ENCODE measurements at places on chromosomes 6 and 20.
A peak's percentile ranks its signal among the peaks of the same experiment; 100 is the strongest.

DNA sequence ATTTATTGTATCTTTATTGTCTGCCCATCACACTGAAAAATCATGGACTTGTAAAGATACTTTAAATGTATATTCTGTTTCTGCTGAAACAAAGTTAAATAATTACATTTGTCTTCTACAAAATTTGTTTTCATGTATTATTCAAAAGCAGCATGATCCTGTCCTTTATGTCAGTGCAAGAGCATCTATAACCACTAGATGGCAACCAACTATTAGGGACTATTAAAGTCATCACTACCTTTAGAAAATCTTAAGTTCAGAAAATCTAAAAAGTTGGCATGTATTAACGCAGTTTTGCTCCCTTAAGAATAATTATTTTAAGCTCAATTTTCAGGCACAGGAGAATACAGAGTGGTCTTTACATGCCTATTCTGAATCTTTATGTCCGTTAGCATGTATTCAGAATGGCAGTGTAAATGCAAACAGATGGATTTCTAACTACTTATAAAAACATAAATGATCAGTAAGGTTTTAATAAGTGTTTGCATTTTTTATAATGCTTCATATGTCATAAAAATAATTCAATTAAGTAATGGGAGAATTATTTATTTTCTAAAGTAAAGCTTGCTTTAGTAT is 17.8 kb downstream of the TMEM30A start:
- H3K27ac ChIP-seq: no peak overlapping the region
- no peaks in the 10 kb centered on the region for H3K4me1 ChIP-seq
- H3K36me3 ChIP-seq: no peaks in the 10 kb centered on the region
- DNase-seq: no peak

DNA sequence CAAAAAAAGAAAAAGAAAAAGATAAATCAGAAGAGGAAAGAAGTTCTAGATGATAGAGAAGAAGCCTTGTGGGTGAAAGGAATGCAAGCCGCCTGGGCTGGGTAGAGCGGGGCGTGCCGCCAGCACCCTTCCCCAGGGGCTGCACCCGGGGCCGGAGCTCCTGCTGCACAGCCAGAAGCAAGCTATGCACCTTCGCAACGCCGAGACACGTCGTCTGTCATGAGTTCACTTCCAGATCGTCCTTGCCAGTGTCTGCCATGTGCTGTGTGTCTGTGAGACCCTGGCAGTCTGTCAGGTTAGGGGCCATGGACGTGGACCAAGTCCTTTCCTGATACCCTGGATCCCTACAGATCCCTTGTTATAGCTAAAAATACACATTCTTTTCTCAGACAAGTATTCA is 25.5 kb upstream of the ADRM1 start:
- no peak for DNase-seq
- H3K27me3 ChIP-seq: no peaks in the 10 kb centered on the region
- no peak overlapping the region for H3K4me3 ChIP-seq
- no peaks in the 10 kb centered on the region for H3K4me1 ChIP-seq
- no peak overlapping the region for H3K27ac ChIP-seq
- peaks cover 68% of the 10 kb centered on the region for H3K36me3 ChIP-seq

- peak overlapping the region; percentile 85 for H3K27ac ChIP-seq
- no peaks in the 10 kb centered on the region for H3K27me3 ChIP-seq
- DNase-seq: peak; percentile 2
- peak overlapping the region; percentile 25 for H3K4me3 ChIP-seq
- H3K4me1 ChIP-seq: peaks cover 47% of the 10 kb centered on the region
- H3K36me3 ChIP-seq: no peaks in the 10 kb centered on the region
Observed at GRCh38 chr6:108874470-108875160, 26.4 kb downstream of the ARMC2 start.

DNA sequence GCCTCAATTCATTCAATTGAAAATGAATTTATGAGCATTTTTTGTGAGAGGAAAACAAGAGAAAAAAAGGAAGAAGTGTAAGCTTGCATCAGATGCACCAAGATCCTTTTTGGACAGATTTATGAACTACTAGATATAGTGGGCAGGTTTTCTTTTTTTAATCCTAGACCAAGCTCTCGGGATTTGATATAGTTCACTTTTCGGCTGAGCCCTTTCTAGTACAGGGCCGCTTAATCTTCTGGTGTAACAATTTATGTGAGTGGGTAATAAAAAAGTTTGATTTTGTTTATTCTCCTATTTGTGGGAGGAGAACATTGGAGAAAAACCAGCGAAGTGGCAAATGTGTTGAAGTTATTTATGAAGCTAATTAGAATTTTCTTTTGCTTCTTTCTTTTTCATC is 538.0 kb downstream of the UTRN start:
- H3K27me3 ChIP-seq: no peaks in the 10 kb centered on the region
- H3K4me1 ChIP-seq: no peaks in the 10 kb centered on the region
- H3K27ac ChIP-seq: no peak overlapping the region
- H3K4me3 ChIP-seq: no peak overlapping the region
- H3K36me3 ChIP-seq: peaks cover 5% of the 10 kb centered on the region
- no peak for DNase-seq

DNA sequence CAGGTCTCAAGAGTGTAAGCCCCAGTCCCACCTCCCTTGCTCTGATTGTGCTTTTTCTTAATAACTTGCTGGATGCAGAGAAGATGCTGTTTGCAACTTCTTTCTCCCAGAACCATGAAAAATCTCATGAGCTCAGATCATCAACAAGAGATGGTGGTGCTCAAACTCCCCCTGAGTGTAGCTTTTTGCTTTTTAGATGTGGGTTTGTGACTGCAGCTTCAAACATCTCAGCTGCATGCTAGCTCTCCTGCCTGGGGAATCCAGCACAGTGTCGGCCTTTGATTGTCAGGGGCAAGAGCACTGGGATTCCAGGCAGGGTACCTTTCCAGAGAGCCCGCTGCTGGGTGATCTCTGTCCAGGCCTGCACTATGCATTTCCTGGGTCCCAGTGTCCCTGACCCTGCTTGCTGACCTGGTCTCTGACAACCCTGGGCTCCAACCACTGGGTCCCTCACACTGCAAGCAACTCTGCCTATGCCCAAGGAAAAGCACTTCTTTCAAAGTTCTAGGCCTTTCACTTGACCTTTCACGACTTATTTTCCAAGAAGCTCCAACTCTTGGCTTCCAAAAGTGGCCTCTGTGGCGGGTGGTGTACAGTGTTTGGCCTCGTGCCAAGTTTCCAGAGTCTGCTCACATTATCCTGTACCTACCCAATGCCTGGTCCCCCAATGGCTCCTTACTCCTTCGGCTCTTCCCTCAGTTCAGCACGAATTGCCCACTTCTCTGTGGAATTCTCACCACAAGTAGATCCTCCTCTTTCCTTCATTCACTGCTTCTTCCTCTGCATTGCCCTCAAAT is 69.7 kb upstream of the LY86 start:
- no peak overlapping the region for H3K27ac ChIP-seq
- H3K36me3 ChIP-seq: no peaks in the 10 kb centered on the region
- H3K27me3 ChIP-seq: peaks cover 26% of the 10 kb centered on the region
- no peak for DNase-seq
- H3K4me3 ChIP-seq: no peak overlapping the region
- peaks cover 39% of the 10 kb centered on the region for H3K4me1 ChIP-seq

- H3K36me3 ChIP-seq: no peaks in the 10 kb centered on the region
- no peaks in the 10 kb centered on the region for H3K27me3 ChIP-seq
- DNase-seq: no peak
- no peak overlapping the region for H3K4me3 ChIP-seq
Observed at GRCh38 chr6:53151676-53152075, 3.0 kb upstream of the GCM1 start.

DNA sequence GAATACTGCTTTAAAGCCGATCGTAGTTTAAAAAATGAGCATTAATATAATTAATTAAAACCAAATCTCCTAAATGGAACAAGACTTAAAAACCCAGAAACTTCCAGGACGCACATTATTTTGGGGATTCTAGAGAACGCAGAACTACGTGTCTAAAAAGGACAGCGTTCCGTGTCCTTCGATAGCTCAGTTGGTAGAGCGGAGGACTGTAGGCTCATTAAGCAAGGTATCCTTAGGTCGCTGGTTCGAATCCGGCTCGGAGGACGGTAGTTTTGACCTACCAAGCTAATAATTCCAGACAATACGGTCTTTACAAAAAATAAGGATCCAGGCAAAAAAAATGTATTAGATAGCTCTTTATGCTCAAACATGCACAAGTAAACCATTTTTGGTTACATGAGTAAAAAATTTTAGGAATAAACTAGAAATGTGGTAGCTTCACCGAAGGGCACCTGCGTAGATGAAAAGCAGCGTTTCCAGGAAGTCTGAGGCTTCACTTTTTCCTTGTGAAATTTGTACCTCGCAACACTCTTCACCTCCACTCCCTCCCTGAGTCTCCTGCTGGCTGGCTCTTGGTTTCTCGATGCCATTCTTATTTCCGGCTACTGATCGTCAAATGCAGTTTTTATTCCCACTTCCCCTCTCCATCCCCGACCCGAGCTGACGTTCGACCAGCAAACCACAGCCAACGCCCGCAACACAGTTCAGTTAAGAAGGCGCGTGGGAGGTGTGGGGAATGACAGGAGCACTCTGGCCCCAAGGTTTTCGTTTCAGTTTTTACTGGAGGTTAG is 19.6 kb upstream of the ABT1 start:
- no peaks in the 10 kb centered on the region for H3K36me3 ChIP-seq
- H3K27ac ChIP-seq: peak overlapping the region; percentile 16
- H3K27me3 ChIP-seq: peaks cover 12% of the 10 kb centered on the region
- peak; percentile 50 for DNase-seq
- H3K4me3 ChIP-seq: peak overlapping the region; percentile 38

GRCh38 chr6:35977308-35977707 is 47.1 kb downstream of the SLC26A8 start:
- no peaks in the 10 kb centered on the region for H3K36me3 ChIP-seq
- no peaks in the 10 kb centered on the region for H3K27me3 ChIP-seq
- no peak overlapping the region for H3K4me3 ChIP-seq
- no peak for DNase-seq

GRCh38 chr6:42375007-42375635 is 76.6 kb downstream of the TRERF1 start:
- H3K4me3 ChIP-seq: no peak overlapping the region
- H3K36me3 ChIP-seq: peaks cover 4% of the 10 kb centered on the region
- peaks cover 70% of the 10 kb centered on the region for H3K4me1 ChIP-seq

DNA sequence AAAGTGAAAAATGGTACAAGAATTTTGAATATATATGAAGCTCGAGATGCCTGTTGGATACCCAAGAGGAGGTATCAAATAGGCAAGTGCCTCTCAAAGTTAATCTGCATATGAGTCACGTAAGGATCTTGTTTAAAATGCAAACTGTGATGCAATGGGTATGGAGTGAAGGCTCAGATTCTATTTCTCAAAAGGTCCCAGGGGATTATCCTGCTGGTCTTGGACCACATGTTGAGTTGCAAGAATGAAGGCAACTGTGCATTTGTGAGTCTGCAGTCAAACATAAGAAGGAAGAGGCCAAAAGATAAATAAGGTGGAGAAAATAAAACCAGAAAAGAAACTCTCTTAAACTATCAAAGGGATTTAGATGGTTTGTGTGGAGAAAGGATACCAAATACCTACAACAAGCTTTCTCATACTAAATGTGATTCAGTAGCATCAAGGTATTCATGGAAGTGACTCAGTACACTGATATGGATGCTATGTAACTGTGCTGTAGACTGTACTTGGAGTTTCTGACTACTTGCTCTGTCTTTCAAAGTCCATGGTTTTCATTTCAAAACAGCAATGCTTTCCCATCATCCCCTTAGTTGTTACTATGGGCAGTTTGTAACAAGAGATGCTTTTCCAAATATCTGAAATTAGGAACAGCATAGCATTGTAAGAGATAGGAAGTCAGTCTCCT is 106.3 kb downstream of the GFRAL start:
- no peaks in the 10 kb centered on the region for H3K4me1 ChIP-seq
- no peak overlapping the region for H3K27ac ChIP-seq
- no peaks in the 10 kb centered on the region for H3K27me3 ChIP-seq
- DNase-seq: no peak

DNA sequence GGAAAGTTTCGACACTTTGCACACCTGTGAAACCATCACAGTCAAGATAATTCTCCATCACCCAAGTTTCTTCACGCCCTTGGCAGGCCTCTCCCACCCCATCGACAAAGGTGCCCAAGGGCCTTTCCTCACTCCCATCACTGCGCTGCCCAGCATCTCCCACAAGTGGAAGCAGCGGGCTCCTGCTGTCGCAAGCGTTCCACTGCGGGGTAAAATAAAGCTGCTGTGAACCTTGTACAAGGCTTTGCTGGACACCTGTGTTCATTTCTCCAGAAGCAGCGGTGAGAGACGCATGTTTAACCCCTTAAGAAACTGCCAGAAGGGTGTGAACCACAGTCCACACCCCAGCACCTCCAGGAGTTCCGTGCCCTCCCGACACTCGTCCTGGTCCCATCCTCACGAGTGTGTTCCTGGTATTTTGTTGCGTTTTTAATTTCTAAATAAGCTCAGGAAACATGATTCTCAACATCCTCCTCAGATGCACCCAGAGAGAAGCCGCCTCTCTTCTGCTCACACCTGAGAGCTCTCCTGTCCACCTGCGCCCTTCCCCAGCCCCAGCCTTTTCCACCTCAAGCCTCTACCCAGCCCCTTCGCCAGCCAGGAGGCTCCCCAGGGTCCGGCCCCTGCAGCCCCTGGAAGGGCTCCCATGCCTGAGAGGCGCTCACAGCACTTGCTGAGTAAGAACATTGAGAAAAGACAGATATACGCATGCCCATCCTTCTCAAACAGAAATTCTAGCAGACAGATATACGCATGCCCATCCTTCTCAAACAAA is 97.5 kb downstream of the TAF4 start:
- no peaks in the 10 kb centered on the region for H3K4me1 ChIP-seq
- H3K27me3 ChIP-seq: peaks cover 36% of the 10 kb centered on the region
- peaks cover 5% of the 10 kb centered on the region for H3K36me3 ChIP-seq

GRCh38 chr20:31719644-31720485 is 2.8 kb downstream of the BCL2L1 start:
- peaks cover 14% of the 10 kb centered on the region for H3K36me3 ChIP-seq
- peaks cover 65% of the 10 kb centered on the region for H3K4me1 ChIP-seq
- peak overlapping the region; percentile 83 for H3K4me3 ChIP-seq
- peak overlapping the region; percentile 47 for H3K27ac ChIP-seq

DNA sequence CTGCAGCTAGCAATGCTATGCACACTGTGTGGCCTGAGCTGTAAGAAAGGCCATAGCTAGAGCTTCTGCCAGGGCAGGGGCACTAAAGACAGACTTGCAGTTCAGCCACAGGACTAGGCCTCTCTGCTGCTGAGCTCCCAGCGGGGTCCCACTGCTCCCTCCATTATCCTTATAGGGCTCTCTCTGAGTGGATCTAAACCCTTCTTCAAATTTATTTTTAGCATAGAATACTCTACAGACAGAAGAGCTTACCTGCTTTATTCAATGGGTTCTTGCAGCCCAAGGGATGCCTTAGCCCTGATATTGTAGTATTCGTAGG is 100.9 kb upstream of the MLN start:
- H3K27me3 ChIP-seq: no peaks in the 10 kb centered on the region
- H3K36me3 ChIP-seq: no peaks in the 10 kb centered on the region
- peaks cover 72% of the 10 kb centered on the region for H3K4me1 ChIP-seq
- H3K27ac ChIP-seq: peak overlapping the region; percentile 82
- no peak for DNase-seq

GRCh38 chr20:36175475-36175995 is 21.0 kb downstream of the EPB41L1 start:
- H3K4me3 ChIP-seq: no peak overlapping the region
- no peak for DNase-seq
- H3K27me3 ChIP-seq: peaks cover 47% of the 10 kb centered on the region
- H3K36me3 ChIP-seq: no peaks in the 10 kb centered on the region
- no peak overlapping the region for H3K27ac ChIP-seq
